ENCODE measurements at places on chromosomes 3 and 15.

GRCh38 chr3:15527031-15527459 is 5.5 kb upstream of the COLQ start:
- DNase-seq, result no peak

DNA sequence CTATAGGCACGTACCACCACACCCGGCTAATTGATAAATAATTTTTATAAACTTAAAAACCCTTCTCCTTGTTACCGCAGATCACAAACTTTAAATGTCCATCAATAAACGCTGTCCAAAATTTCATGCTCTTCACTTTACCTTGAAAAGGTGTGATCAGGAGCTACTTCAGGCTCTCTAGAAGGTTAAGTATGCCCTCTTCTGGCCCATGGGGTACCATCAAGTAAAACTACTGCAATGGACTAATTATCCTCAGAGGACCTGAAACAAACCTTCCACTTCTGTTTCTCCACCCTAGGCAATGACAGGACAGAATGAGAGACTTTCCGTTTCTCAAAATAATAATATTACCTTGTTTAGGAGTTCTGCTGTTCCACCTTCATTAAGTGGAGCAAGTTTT is 9.2 kb downstream of the LZTFL1 start:
- DNase-seq, result no peak

DNA sequence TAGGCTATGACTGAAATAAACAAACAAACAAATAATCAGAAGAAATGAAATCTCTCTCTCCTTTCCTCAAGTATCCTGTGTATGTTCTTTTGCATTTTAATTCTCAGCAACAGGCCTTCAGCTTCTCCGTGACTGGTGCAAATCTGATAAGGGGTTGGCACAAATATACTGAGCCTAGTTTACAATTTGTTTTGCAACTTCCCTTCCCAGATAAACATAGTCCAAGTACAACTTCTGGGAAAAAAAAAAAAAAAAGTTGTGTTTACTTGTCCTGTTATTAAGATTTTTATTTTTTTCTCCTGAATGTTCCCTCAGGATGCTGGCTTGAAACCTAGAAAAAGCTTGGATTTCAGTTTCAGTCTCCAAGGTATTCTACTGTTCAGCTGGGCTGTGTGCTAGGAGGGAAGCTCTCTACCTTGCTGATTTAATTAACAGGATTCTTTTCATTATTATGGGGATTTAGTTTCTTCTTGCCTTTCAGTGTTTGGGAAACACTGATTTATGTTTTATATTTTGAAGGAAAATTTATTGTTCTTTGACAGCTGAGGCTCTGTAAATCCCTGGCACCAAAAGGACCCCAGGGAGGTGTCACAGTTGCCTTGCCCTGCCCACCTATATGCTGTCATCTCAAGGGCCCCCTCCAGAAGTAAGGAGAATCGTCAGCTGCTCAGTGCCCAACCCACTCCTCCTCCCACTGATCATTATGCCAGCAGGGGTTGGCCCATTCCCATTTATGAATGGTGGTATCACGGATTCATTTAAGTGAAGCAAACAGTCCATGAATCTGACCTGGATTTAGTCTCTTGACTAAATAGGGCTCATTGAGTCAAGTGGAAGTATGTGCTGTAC is 185.2 kb downstream of the MEIS2 start:
- no peak for DNase-seq

DNA sequence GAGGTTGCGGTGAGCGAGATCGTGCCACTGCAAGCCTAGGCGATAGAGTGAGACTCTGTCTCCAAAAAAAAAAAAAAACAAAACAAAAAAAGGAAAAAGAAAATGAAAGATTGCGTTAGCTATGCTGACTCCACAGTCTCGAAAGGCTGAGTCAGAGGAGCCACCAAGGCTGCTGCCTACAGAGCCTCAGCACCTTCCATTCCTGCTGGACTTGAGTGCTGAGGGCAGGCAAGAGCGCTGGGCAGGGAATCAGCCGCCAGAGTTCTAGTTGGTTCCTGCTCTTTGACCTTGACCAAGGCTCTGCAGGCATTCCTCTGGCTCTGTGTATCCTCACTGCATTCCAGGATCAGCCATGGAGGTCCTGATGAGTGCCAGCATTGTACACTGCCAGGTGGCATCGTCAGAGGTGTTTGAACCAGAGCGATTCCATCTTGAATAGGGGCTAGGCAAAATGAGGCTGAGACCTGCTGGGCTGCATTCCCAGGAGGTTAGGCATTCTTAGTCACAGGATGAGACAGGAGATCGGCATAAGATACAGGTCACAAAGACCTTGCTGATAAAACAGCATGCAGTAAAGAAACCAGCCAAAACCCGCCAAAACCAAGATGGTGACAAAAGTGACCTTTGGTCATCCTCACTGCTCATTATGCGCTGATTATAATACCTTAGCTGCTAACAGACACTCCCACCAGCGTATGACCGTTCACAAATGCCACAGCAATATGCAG is 5.9 kb downstream of the MESP2 start:
- no peak for DNase-seq

GRCh38 chr3:52939600-52939999 is 42.3 kb upstream of the STIMATE start:
- no peak for DNase-seq

DNA sequence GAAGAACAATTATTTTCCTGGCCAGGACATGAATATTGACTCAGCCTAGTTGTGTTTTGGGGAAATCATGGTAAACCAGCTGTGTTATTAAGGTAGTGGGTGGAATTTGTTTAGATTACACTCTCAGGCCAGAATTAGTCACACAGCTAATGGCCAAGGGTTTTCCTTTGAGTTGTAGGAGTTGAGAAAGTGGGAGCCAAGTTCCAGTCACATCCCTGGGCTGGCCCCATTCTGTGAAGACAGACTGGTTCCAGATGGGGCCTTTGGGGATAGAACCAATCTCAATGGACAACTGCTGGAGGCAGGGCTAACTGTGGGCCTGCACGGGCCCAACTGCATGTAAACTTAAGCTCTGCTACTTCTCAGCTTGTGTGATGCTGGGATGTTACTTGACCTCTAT is 1.4 kb upstream of the RASL12 start:
- no peak for DNase-seq

DNA sequence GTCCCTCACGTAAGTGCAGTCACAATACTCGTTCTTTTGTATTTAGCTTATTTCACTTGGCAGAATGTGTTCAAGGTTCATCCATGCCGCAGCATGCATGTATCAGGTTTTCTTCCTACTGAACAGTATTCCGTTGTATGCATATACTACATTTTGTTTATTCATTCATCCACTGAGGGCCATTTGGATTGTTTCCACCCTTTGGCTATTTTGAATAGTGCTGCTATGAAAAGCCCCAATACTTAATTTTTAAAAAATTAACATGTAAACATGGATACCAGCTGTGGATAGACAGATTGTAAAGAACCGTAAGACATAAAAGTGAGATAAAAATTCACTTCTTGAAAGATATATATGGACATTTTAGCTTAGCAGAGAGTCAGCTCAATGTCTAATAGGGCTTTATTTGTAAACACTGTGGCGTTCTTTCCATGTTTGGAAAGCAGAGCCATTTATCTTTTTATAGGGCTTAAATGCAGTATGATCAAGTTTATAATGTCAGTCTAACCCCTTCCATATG is 115.9 kb downstream of the VPS8 start:
- DNase-seq, result no peak

DNA sequence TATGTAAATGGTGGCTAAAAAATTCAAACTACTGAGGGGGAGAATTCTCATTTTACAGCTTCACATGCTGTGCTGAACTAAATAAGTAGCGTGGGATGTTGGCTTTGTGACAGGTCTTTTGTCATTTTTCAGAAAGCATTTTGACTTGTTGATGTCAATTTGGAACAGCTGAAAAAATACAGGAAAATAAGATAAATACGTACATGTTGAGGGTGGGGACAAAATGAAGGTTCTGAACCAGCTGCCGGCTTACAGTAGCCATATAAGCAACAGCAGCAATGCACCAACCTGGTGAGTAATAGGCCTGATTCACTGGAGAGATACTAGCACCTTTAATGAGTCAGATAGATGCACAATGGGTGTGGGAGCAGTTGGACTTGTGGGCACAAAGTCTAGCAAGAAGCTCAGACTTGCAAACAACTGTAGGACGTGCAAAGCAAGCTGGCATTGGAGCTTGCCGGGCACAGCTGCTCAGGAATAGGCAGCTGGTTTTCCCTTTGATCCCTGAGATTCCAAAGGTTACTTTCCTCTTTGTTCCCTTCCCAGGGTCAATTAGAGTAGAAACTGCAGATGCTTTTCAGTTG is 12.9 kb downstream of the B3GNT5 start:
- peak; percentile 17 for DNase-seq

GRCh38 chr15:74525945-74526344 is 15.1 kb upstream of the ARID3B start:
- DNase-seq, result no peak

DNA sequence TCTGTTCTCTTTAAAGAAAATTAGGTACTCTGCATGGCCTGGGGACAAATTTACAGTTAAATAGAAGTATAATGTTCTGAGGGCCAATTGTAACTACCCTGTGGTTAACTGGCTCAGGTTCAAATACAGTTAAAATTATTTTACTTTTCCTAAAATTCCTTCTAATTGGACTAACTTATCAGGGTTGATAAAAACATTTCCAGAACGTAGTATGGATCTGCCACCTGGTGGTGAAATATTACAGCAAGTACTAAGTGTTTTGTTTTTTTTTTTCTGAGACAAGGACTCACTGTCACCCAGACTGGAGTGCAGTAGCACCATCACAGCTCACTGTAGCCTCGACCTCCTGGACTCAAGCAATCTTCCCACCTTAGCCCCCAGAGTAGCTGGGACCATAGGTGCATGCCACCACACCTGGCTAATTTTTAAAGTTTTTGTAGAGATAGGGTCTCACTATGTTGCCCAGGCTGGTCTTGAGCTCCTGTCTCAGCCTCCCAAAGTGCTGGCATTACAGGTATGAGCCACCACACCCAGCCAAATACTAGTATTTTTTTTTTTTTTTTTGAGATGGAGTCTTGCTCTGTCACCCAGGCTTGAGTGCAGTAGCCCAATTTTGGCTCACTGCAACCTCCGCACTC is 29.2 kb downstream of the NEO1 start:
- DNase-seq, result no peak

- no peak for DNase-seq
These were observed 98.1 kb upstream of the UBE2E2 start for GRCh38 chr3:23105048-23105447.

- DNase-seq, result no peak
These were observed 92.1 kb upstream of the UBE2E1 start for GRCh38 chr3:23713641-23714040.

GRCh38 chr3:129564981-129565644 is 22.1 kb downstream of the H1-8 start:
- DNase-seq, result no peak

DNA sequence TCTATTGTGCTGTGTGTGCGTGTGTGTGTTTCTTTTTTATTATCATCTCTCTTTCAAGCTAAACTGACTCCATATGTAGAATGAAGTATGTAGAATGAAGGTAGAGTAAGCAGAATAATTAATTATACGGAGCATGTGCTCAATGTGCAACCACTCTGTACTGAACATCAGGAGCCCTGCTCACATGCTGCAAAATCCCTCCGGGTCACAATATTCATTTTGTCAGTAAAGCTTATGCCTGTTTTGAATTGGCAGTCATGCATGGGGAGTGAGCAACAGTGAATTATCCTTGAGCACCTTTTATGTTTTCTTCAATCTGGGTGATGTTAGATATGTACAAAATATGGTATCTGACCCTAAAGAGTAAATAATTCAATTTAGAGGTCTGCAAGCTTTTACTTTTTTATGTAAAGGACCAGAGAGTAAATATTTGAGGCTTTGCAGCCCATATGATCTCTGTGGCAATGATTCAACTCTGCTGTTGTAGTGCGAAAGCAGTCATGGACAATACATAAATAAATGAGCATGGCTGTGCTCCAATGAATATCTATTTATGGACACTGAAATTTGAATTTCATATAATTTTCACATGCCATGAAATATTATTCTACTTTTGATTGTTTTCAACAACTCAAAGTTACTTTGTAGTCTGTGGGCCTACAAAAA is 199.9 kb downstream of the VGLL3 start:
- no peak for DNase-seq

- DNase-seq, result no peak
These were observed 40.3 kb downstream of the RPL39L start for GRCh38 chr3:187098923-187099512.

DNA sequence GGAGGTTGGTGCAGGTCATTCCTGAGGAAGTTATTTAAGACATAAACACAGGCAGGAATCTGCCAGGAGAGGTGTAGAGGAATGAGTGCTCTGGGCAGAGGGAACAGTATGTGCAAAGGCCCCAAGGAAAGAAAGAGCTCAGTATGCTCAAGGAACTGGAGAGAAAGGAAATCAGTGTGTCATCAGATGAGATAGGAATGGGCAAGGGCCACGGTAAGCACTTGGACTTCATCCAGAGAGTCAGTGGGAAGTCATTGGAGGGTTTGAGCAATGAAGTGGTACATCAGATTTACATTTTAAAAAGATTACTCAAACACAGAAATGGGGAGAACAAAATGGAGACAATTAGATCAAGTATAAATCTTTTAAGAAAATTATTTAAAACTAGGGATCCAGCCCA is 272.2 kb downstream of the ADAMTSL3 start:
- DNase-seq, result no peak

DNA sequence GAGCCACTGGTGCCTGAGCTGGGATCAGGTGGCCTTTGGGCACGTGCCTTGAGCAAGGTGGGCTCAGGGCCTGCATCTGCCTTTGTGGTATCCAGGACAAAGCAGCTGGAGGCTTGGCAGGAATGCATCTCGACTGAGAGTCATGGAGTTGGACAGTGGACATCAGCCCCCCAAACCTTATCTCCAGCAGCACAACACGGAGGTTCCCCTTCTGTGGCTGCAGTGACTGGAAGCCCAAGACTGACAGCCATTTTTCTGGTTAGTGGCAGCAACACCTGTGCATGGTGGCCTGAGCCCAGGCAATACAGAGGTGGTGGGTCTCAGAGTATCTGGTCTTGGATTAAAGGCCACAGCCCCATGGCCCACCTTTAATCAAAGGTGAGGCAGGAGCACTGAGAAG is 27.8 kb upstream of the TSEN2 start:
- DNase-seq, result no peak

DNA sequence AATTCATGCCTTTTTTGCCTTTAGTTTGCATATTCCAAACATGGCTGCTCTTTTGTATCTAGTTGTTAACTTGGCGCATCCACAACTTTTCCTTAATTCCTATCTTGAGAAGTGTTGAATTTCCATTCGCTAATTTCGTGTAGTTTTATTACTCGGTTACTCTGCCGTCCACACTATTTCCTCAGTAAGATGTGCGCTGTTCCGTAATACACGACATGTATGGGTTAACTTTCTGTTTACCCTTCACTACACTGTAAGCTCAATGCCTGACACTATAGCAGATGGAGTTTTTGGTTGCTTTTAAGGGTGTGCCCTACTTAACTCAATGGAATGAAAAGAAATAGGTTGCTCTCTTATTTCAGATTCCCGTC is 724 bp downstream of the RPSA start:
- no peak for DNase-seq

GRCh38 chr3:38823722-38824121 is 7.7 kb upstream of the SCN10A start:
- DNase-seq, result no peak

DNA sequence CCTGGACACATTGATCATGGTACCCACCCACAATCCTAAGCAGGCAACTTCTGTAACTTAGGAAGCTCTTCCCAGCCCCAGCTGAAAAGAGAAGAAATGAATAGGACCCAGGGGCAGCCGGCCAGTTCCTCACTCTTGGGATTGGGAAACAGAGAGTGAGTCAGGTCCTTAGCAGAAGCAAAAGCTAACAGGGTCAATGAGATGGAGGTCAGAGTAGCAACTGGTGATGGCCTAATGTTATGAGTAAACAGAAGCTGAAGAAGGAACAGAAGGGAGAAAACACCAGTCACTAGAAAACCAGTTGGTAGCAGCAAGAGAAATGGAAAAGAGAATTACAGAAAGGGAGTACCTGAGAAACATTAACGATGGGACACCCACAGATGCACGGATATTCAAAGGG is 20.0 kb downstream of the RIOX2 start:
- no peak for DNase-seq

Data from activated T-helper 9 cell treated with anti-CD3 and anti-CD28 coated beads, Interleukin-2, amount 50 U/mL, for 16 hours (primary cell).